Osteoblast (primary cell): ENCODE measurements at places on chromosomes 3 and 15.
A peak's percentile ranks its signal among the peaks of the same experiment; 100 is the strongest.

DNA sequence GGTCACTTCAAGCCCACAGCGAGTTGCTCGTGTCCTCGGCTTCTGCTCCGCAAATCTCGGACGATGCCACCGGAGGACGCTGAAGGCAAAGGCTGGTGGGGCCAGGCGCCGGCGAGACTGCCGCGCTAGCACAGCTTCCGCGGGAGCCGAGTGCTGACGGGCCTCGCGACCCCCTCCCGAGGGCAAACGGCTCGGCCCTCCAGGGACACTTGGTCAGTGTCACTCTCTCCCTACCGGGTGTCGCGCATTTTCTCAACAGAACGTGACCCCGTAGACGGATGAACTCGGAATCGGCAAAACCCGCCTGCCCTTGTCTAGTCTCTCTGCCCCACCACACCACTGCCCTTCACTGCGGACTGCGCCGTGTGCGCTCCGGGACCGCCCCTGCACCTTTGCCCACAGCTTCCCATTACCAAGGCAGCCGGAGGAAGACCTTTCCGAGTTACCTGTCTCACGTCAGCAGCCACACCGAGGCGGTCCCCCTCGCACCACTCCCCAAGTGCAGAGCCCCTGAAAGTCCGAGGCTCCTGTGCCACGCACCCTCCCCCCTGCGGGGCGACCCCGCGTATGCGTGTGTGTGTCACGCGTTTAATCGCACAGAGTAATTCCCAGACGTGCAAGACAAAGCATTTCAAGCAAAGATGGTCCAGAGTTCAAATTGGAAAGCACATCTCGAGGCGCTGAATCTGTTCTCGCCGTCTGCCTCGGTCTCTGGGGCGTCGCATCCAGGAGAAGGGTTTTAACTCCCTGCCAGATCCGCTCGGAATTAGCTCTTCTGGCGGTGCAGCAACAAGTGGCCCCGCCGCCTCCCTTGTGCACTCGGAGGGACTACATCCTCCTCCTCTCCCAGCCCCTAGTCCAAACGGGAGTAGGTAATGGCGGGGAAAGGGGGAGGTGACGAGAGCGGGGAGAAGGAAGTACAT lies 245.0 kb upstream of the TOPAZ1 start:
- peak; percentile 93 for DNase-seq

- DNase-seq = no peak
Observed at GRCh38 chr3:196397941-196398340, 34.3 kb downstream of the UBXN7 start.

- no peak for DNase-seq
Observed at GRCh38 chr3:41920406-41920965, 41.4 kb downstream of the ULK4 start.

- peak; percentile 93 for DNase-seq
Observed at GRCh38 chr3:66428733-66429132, 72.1 kb downstream of the LRIG1 start.

- no peak for DNase-seq
Observed at GRCh38 chr3:71890356-71890931, 105.5 kb upstream of the PROK2 start.

DNA sequence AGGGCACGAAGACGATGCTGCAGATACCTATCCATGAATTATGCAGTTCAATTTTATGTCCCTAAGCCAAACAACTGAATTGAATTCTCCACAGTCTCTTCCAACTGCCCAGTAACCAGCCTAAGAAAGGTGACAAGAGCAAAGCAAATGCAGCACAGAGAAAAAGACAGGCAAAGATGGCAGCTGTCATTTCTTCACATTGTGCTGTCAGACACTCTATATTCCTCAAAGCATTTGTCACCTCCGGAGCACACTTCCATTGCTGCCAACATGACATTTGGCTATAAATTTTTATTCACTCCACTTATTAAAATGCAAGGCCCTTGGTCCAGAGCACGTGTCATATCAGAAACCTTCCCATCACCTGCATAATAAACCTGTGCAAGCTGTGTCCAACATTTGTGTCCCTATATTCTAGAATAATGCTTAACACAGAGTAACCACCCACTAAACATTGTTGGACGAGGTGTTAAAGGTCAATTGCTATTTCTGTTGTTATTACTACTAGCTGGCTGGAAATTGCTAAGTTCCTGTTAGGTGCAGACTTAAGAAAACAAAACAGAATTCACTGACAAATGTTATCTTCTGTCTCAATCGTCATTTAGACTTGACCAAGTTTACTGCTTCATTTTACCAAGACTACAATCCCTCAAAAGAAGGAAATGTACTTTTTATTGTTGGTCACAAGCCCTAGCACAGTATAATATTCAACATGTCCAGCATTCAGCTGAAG lies 89.7 kb downstream of the MAGI1 start:
- no peak for DNase-seq

DNA sequence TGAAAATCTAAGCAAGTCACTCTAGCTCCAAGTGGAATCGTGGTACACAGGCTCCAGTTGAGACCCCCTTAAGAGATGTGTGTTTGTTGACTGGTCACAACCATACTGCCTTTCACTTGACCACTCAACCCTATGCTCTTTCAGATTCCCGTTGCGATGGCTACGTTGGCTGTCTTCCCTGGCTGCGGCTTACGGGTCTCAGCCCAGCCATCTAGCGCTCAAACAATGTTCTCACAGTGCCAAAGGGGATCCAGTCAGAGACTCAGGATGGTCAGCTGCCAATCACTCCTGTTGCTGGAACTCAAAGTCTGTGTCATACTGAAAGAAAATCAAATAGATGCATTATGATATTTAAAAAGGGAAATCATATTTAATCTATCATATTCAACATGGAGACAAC lies 237.6 kb downstream of the ITPR1 start:
- no peak for DNase-seq

GRCh38 chr15:99345832-99346462 lies 94.7 kb downstream of the LRRC28 start:
- no peak for DNase-seq

GRCh38 chr3:69613286-69613685 lies 126.0 kb upstream of the MITF start:
- no peak for DNase-seq

- no peak for DNase-seq
Observed at GRCh38 chr3:18245721-18246120, 179.4 kb downstream of the SATB1 start.

DNA sequence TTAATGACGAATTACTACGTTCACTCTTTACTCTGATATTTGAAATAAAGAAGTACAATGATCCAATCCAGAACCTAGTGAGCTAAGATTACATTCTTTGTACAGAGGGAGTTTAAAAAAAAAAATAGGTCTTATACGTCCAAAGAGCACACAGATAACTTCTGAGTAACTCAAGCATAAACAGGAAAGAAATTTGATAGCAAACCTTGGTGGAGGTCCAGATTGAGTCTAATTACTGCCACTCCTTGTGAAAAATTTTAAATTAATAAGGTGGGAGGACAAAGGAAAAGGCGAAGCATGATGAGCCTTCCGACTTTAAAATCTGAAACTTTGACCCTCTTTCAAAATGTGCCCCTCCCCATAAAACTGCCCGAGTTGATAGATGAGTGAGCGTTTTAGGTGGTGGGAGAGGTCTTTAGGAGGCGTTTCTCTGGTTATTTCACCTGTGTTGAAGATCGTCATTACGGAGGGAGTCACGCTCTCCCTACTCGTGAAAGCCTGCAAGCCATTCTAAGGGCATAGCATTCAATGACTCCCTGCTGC lies 127.0 kb upstream of the ROBO2 start:
- peak; percentile 3 for DNase-seq

GRCh38 chr15:95291898-95292472 lies 1038.5 kb upstream of the NR2F2 start:
- no peak for DNase-seq

DNA sequence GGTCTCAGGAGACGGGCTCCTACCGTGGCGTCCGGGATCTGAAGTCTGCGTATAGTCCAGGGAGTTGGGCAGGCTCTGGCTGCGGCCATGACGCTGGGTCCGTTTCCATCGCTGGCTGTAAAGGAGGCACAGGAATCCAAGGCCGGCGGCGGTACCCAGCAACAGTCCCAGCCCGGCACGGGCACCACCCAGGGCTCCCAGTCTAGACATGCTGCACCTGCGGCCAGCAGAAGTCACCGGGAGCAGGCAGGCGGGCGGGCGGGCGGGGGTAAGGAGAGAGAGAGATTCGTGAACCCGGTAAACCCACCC lies 526 bp downstream of the RMDN3 start:
- DNase-seq = peak; percentile 74

DNA sequence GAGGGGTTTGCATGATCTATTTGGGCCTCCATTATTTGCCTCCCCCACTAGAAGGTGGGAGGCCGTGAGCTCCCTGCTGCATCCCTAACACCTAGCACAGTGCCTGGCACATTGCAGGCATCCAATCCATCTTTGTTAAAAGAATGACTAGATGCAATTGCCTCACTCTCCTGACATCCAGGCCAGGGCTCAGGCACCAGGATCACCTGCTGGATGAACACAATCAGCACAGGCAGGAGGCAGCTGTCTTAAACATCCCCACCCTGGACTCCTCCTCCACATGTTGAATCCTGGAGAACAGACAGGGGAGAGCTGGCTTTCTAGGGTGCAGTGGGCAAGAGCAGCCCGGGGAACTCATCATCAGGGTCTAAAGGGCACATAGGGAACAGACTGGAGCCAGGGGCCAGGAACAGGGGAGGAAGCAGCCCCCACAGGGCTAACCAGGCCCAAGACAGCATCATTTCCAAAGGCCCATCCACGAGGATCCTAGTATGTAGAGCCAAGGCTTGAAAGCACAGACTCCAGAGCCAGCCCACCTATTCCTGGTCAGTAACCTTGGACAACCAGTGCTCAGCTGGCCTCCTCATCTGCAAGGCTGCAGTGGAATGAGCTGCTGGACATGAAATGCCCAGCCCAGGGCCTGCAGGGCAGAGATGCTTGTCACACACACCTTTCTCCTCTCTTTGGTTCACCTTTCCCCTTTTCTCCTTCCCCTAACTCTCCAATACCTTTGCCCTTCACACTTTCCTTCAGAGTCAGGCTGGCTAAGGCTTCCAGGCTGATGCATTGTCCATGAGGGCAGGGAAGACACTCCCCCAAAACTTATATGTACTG lies 254.4 kb upstream of the TLE3 start:
- DNase-seq = no peak

DNA sequence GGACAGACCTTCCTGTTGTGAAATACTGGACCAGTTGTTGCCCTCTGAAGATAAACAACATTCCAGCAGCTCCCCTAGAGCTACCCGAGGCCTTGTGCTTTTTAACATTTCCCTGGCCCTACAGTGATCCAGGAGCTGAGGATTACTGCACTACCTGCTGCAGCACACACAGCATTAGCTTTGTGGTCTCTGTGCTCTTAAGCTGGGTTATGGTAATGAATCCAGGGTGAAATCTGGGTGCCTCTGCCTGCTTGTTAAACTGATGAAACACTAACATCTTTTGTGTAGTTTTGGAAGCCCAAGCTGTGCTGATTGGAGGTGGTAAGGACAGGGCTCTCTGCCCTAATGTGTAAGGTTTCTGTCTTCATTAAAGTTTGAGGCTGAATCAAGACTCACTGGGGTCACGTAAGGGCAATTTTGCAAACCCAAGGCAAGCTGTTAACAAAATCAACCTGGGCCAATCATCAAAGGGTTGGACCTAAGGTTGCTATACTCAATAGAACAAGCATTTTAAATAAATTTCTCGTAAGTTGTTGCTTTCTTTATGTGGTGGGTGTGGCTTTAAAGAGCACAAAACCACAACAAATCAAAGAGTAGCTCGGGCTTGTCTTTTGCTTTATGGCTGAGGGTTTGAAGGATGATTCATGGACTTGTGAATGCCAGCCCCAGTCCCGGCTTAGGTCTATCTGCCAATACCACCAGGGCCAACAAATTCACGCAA lies 183.9 kb downstream of the TPRG1 start:
- DNase-seq = peak; percentile 73

DNA sequence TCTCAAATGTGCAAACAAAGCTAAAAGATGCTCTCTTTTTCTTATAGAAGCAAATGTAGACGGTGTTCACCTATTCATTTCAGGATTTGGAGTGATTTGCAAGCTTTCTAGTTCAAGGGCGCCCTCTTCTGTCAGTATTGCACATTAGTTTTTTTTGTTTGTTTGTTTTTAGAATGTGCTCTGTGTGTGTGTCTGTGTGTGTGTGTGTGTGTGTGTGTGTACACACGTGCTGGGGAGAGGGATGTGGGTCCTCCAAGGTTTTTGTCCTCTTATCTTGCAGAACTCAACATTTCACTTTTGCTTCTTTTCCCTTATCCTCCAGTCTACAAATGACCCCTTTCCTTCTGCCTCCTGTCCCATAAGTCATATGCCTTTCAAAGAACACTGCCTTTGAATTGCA lies 23.5 kb downstream of the DNAH1 start:
- peak; percentile 71 for DNase-seq

DNA sequence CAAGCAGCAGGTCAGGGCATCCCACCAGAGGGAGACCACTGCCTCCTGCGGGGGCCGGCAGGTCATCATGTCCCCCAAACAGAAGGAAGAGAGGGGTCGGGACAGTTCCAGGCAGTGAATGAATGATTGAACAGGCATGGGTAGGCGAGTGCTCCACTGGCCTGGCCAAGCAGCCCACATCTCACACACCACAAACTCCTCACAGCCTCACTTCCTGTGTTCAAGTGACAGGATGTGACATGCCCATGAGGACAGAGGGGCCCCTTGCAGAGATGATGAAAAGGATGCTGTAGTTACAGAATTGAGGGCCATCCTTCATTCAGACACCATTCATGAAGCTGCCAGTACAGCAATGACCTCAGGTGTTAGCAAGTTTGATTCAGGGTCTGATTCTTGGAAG lies 3.7 kb downstream of the IQSEC1 start:
- no peak for DNase-seq

- DNase-seq = no peak
Observed at GRCh38 chr3:9301091-9301490, 51.6 kb upstream of the SRGAP3 start.

DNA sequence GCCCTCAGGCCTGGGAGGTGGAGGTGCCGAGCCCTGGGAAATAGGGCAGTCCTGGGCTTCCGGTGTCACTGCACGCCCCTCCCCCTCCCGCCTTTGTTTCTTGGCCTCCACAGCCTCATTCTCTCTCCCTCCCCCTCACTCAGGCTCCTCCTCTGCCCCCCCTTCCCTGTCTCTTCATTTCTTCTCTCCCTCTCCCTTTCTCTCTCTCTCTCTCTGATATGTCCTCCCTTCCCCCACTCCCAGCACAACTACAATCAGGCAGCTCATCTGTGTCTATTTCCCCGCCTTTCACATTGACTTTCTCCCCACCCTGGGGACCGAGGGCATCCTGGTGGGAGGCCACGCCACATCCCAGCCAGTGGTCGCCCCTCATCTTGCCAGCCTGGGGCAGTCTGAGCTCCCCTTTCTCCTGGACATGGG lies 40.2 kb downstream of the IDH2 start:
- DNase-seq = no peak

- DNase-seq = no peak
Observed at GRCh38 chr3:73291541-73291940, 230.1 kb downstream of the EBLN2 start.

GRCh38 chr3:69743975-69744906 lies 5.0 kb downstream of the MITF start:
- DNase-seq = no peak
